SK-N-SH (cell line): ENCODE measurements at places on chromosomes 13 and 19.
A peak's percentile ranks its signal among the peaks of the same experiment; 100 is the strongest.

DNA sequence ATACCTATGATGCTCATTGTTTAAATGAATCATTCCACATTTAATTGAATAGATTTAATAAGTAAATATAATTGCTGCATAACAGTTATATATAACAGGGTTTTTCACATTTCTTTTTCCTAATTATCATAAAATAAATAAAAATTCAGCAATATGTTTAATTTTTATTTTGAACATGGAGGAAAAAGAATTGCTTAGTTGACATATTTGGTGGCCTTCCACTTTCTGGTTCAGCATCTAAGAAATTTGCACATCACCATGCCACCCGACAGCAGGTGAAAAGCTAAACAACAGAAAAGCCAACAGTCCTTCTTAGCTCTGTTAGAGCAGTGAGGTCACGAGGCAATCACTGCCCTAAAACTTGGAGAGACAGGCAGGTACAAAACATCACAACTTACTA is 790.2 kb downstream of the GPC5 start:
- H3K27ac ChIP-seq = no peak overlapping the region
- DNase-seq = no peak
- no peaks in the 10 kb centered on the region for H3K27me3 ChIP-seq
- H3K4me1 ChIP-seq = no peaks in the 10 kb centered on the region
- no peak overlapping the region for H3K4me3 ChIP-seq
- no peaks in the 10 kb centered on the region for H3K36me3 ChIP-seq

DNA sequence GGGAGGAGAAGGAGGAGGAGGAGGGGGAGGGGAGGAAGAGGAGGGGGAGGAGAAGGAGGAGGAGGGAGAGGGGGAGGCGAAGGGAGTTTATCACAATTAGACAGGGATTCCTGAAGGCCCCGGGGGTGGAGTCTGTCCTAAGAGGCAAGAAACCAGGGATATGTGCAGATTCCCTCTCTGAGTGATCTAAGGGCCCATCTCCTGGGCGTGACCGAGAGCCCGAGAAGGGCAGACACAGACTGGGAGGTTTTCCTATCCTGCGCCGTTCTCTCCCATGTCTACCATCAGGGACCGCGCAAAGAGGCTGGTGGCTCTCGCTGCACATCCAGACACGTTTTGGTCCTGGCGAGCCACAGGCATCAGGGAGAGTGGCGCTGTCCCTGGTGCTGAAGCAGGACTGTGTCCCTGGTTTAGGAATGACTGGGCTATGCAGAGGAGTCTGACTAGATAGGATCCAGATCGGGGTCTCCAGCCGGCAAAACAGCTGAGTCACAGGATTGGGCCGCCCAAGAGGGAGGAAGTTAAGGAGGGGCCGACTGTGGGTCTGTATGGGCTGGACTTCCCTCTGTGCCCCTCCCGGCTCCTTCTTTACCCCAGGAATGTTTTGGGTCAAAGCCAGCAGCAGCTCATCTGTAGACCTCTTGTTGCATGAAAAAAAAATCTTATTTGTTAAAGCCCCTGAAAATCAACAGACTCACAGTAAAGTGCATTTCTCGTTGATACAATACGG is 17.9 kb upstream of the ZNF175 start:
- no peak overlapping the region for H3K4me3 ChIP-seq
- DNase-seq = peak; percentile 40
- H3K4me1 ChIP-seq = no peaks in the 10 kb centered on the region
- no peaks in the 10 kb centered on the region for H3K36me3 ChIP-seq

DNA sequence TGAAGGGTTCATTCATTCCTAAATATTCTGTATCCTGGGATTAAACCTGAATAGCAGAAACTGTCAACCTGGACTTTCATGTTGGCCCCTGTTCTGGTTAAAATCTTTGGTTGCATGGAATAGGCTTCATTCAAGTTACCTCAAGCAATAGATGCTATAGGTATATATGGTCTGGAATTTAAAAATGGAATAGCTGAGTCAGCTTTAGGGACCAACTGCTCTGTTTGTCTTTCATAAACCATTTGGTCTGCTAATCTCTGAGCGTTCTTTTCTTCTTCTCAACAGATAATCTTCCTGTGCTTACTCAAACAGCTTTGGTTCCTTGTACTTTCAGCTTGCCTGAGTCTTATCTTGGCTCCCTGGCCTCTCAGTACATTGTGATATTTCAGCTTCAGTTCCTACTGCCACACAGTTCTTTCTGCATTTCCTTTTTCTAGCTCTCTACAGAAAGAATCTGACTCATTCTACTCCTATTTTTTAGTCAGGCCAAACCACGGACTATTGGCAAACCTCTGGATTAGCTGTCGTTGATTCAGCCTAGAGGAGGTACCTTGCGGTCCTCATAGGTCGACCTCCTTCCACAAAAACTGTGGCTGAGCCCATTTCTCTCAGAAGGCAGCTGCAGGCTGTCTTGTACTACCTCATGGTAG is 35.9 kb upstream of the MAB21L1 start:
- peaks cover 13% of the 10 kb centered on the region for H3K4me1 ChIP-seq
- H3K27ac ChIP-seq = peak overlapping the region; percentile 67
- no peak for DNase-seq
- H3K27me3 ChIP-seq = no peaks in the 10 kb centered on the region
- no peaks in the 10 kb centered on the region for H3K36me3 ChIP-seq

- H3K27me3 ChIP-seq = no peaks in the 10 kb centered on the region
- no peak overlapping the region for H3K27ac ChIP-seq
- H3K4me1 ChIP-seq = no peaks in the 10 kb centered on the region
- H3K36me3 ChIP-seq = no peaks in the 10 kb centered on the region
- DNase-seq = no peak
These were observed 13.8 kb upstream of the KLF5 start for GRCh38 chr13:73045031-73045430.

GRCh38 chr13:42048342-42048683 is at the start of gene DGKH:
Gene DGKH, plus strand, starts transcription at chr13:42048648. Its CDS starts 126 bp downstream, at chr13:42048774.
- H3K27ac ChIP-seq = peak within 1 kb of the TSS; percentile 43
- H3K36me3 ChIP-seq = no peaks in the 10 kb centered on the region
- H3K4me3 ChIP-seq = peak within 1 kb of the TSS; percentile 76
- peaks cover 10% of the 10 kb centered on the region for H3K4me1 ChIP-seq

DNA sequence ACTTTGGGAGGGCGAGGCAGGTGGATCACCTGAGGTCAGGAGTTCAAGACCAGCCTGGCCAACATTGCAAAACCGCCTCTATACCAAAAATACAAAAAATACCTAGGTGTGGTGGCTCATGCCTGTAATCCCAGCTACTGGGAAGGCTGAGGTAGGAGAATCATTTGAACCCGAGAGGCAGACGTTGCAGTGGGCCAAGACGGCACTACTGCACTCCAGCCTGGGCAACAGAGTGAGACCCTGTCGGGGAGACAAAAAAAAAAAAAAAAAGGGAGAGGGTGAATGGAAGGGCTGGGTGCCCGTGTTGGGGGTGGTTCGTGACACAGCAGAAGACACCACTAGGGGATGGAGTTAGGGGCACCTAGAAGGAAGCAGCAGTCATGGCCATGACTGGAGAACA is 10.8 kb downstream of the CFD start:
- H3K27ac ChIP-seq = no peak overlapping the region
- no peak overlapping the region for H3K4me3 ChIP-seq
- H3K4me1 ChIP-seq = peaks cover 4% of the 10 kb centered on the region; the same call in 1 of the 2 replicates
- H3K27me3 ChIP-seq = no peaks in the 10 kb centered on the region
- no peak for DNase-seq

- H3K4me3 ChIP-seq = no peak overlapping the region
- peaks cover 50% of the 10 kb centered on the region; the same call in 1 of the 2 replicates for H3K27me3 ChIP-seq
- H3K27ac ChIP-seq = no peak overlapping the region
- no peak for DNase-seq
These were observed 7.9 kb downstream of the CEACAM3 start for GRCh38 chr19:41804336-41804735.

GRCh38 chr13:98541191-98541590 is 35.7 kb downstream of the STK24 start:
- peaks cover 65% of the 10 kb centered on the region for H3K4me1 ChIP-seq
- peaks cover 6% of the 10 kb centered on the region for H3K36me3 ChIP-seq
- H3K27me3 ChIP-seq = no peaks in the 10 kb centered on the region
- no peak overlapping the region for H3K4me3 ChIP-seq
- peak; percentile 49 for DNase-seq
- peak overlapping the region; percentile 37 for H3K27ac ChIP-seq

DNA sequence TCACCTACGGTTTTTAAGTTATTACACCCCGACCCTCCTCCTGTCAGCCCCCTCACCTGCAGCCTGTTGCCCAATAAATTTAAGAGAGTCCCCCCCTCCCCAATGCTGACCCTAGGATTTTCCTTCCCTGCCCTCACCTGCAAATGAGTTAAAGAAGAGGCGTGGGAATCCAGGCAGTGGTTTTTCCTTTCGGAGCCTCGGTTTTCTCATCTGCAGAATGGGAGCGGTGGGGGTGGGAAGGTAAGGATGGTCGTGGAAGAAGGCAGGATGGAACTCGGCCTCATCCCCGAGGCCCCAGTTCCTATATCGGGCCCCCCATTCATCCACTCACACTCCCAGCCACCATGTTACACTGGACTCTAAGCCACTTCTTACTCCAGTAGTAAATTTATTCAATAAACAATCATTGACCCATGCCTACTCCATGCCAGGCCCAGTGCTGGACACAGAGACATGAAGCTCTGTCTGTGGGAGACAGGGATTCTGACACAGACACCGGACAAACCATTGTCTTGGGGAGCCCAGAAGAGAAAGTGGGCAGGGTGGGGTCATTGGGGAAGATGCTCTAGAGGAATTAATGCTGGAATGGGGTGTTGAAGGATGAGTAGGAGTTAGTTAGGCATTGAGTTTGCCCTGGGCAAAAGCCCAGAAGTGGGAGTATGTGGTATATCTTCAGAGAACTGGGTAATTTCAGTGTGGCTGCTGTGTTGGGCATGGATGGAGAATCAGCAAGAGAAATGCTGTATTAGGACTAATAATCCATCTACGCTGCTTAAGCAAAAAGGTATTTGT is 19.2 kb downstream of the CKM start:
- no peak for DNase-seq
- H3K36me3 ChIP-seq = no peaks in the 10 kb centered on the region; the same call in 1 of the 2 replicates
- no peaks in the 10 kb centered on the region for H3K4me1 ChIP-seq
- H3K27ac ChIP-seq = no peak overlapping the region
- H3K27me3 ChIP-seq = no peaks in the 10 kb centered on the region

DNA sequence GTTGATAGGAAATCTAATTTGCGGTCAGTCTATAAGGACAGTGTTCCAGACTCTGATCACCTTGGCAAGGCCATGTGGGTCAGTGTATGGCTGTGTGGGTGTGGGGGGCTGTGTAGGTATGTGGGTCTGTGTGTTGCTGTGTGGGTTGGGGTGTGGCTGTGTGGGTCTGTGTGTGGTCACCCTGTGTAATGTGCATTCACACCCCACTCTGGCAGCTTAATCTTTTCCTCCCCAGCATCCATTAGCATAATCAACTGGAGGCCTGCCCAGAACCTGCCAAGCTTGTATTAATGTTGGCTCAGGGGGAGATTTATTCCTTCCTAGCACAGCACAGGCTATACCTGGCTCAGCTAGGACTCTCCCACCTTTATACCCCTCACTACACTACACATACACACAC is 203.2 kb downstream of the TUBA3C start:
- no peaks in the 10 kb centered on the region for H3K36me3 ChIP-seq
- no peak overlapping the region for H3K4me3 ChIP-seq

GRCh38 chr19:16062789-16063188 is 13.5 kb upstream of the TPM4 start:
- no peaks in the 10 kb centered on the region; the same call in 1 of the 2 replicates for H3K27me3 ChIP-seq
- peak; percentile 73 for DNase-seq
- no peaks in the 10 kb centered on the region for H3K36me3 ChIP-seq
- no peak overlapping the region for H3K27ac ChIP-seq

DNA sequence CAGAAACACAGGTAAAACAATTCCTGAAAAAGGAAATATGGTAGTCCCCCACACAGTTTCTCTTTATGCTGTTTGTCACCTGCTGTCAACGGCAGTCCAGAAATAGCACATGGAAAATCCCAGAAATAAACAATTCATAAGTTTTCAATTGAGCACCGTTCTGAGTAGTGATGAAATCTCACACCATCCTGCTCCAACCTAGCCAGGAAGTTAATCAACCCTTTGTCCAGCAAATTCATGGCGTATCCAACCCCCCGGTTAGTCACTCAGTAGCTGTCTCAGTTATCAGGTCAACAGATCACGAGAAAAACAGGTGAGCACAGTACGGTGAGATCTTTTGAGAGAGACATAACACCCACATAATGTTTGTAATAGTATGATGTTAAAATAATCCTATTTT is 74.2 kb downstream of the TUBGCP3 start:
- no peaks in the 10 kb centered on the region for H3K27me3 ChIP-seq
- H3K4me3 ChIP-seq = no peak overlapping the region
- peaks cover 27% of the 10 kb centered on the region for H3K36me3 ChIP-seq
- no peak for DNase-seq
- no peak overlapping the region for H3K27ac ChIP-seq

DNA sequence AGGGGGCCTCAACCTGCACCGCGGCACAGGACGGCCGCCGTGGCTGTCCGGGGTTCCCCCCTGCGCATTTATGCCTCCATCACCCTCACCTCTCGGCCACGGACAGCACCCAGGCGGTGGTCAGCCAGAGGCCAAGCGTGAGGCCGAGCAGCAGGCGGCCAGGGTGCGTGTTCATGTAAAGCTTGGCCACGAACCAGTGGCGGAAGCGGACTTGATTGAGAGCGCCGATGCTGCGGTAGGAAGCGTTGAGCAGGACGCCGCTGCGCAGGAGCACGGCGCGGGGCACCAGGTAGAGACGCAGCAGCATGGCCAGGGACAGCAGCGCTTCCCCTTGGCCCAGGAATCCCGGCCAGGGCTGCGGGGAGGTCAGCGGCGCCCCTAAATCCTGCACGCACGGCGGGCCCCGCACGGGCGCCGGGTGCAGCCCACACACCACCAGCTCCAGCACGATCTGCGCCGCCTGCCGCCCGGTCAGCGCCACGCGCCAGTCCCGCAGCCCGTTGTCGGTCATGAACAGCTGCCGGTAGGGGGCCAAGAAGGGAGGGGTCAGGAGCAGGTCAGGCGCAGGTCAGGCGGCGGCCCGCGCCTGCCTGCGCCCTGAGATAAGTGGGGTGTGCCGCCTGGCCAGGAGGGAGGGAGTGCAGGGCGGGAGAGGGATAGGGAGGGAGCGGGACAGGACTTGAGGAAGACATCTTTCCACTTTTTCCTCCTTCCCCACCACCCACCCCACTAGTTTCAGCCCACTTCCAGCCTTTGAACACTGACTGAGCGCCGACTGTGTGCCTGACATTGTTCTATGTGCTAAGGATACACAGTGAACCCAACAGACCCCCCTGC is 6.5 kb downstream of the KCNN4 start:
- H3K4me1 ChIP-seq = peaks cover 19% of the 10 kb centered on the region; the same call in 1 of the 2 replicates
- H3K27ac ChIP-seq = no peak overlapping the region

DNA sequence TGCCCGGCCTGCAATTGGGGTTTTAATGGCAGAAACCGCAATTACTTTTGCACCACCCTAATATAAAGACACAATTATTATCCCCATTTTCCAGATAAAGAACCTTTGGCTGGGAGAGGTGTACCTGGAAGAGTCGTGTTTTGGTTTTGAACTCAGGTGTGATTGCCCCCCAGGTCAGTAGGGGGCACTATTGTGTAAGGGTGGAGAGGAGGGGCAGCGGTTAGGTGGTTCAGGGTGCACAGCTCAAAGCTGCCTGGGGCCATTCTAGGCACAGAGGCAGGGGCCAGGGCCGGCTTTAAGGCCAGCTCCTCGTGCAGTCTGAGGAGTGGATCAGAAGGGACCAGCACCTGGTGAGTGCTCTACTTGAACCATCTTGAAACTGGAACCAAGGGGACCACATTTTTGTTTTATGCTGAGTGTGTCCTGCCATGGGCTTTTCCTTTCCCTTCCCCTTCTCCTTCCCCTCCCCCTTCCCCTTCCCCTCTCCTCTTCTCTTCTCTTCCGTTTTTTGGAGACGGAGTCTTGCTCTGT is 5.8 kb upstream of the FCGRT start:
- no peak overlapping the region; the same call in 1 of the 2 replicates for H3K4me3 ChIP-seq
- DNase-seq = peak; percentile 84
- H3K27ac ChIP-seq = no peak overlapping the region
- H3K36me3 ChIP-seq = no peaks in the 10 kb centered on the region

GRCh38 chr13:98457053-98457452 is 119.9 kb downstream of the STK24 start:
- no peak for DNase-seq
- H3K36me3 ChIP-seq = peaks cover 68% of the 10 kb centered on the region
- no peak overlapping the region for H3K4me3 ChIP-seq
- H3K4me1 ChIP-seq = 0 out of 2 replicates have a peak, but pooled peaks cover 8% of the 10 kb centered on the region
- no peaks in the 10 kb centered on the region for H3K27me3 ChIP-seq
